ENCODE measurements at places on chromosomes 11 and 22.

GRCh38 chr11:15793043-15793996 lies 563.0 kb downstream of the SOX6 start:
- no peak for DNase-seq

DNA sequence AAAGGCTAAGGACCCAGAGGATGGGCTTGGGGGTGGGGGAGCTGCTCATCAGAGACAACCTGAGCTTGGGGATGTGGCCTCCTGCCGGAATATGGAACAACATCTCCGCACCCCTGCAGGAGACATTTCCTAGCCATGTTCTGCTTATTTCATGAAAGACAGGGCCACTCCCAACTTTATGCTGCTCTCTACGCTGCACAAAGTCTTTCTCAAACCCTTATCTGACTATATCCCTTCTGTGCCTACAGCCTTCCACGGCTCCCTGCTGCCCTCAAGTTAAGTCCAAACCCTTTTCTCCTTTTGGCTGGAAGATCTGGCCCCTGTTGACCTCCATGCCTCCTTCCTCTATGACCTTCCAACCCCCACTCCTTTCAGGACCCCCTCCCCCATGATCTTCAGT lies 562.0 kb downstream of the MN1 start:
- no peak for DNase-seq

DNA sequence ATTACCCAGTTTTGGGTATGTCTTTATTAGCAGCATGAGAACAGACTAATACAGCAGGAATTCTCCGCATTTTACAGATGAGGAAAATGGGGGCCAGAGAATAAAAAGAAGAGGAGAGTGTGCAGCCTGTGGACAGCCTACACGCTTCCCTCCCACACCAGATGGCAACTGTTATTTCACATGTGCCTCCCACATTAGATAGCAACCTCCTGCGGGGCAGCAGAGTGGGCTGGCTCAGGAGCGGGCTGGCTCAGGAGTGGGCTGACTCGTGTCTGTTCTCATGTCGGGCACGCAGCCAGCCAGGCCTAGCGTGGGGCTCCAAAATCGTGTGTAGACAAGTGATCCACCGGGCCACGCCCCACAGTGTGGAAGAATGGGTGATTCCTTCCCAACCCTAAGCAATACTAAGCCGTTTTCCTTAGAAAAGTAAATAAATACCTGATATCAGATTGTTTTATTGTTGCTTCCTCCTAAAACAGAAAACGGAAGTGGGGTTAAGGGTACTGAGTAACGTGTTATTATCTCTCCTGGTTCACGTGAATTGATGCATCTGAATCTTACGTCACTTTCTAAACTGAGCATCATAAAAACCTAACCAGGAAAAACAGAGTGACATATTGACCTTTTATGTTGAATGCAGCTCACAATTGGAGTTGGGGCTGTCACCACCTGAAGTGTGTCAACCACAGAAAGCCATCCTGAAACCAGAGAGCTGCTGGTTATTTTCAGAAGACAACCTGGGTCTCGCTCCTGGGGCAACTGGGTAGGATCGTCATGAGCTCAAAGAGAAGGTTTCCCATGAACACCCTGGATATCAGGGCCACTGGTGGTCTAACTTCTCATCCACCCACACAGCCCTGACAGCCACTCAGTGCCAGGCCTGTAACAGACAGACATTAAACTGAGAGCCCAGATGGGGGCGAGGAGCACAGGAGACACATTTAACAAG lies 3.3 kb downstream of the TTLL1 start:
- DNase-seq = no peak

DNA sequence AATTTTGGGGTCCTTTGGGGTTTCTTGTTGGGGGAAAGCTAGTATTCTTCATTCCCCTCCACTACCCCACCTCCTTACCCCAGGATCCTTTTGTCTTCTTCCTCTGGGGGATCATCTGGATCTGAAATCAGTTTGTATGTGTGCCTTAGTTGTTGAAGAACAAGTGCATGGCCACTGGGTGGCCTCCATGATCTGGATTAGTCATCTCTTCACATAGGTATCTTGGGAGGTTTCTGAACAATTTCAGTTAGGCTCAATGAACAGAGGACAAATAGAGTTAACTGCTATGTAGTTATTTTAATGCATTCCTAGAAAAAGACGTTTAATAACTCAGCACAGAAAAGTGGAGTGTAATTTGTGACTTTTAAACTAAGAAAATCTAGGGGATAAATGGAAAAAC lies 7.1 kb upstream of the VWA5A start:
- DNase-seq = no peak

- no peak for DNase-seq
Observed at GRCh38 chr11:45541693-45542434, 123.6 kb downstream of the CHST1 start.

- no peak for DNase-seq
Observed at GRCh38 chr11:11247576-11247975, 105.5 kb downstream of the CSNK2A3 start.

DNA sequence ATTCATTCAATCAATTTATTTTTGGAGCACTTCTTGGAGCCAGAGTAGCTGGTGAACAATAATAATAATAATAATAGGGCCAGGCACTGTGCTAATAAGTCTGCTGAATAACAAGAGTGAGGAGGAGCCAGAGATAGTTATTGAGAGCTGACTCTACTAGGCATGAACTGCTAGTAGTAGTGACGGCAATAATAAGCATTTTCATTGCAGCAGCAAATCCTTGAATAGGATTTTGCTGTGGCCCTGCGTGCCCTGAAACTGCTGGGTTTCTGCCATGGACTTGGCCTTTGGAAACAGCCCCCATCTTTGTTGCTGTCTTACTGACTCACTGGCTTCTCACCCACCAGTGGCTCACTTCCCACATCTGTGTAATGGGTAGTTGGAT lies 545.9 kb downstream of the MIAT start:
- no peak for DNase-seq

DNA sequence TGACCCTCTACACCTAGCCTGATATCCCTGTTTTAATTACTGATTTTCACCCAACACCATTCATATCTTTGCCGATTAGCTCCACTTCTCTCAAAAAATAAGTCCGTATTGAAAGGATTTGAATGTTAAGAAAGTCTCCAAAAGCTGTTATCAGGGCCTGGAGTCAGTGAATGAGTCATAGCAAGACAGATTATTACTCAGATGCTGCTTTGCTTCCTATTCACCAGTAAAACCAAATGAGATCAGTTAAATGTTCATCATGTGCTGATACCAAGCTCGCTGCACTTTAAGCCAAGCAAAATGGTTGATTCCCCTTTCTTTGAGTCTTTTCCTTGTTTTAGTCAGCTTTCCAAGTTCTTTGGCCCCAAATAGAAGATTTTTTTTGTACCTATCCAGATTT lies 228.4 kb downstream of the FAT3 start:
- DNase-seq = no peak

GRCh38 chr11:90947930-90948329 lies 725.1 kb upstream of the CHORDC1 start:
- DNase-seq = no peak

DNA sequence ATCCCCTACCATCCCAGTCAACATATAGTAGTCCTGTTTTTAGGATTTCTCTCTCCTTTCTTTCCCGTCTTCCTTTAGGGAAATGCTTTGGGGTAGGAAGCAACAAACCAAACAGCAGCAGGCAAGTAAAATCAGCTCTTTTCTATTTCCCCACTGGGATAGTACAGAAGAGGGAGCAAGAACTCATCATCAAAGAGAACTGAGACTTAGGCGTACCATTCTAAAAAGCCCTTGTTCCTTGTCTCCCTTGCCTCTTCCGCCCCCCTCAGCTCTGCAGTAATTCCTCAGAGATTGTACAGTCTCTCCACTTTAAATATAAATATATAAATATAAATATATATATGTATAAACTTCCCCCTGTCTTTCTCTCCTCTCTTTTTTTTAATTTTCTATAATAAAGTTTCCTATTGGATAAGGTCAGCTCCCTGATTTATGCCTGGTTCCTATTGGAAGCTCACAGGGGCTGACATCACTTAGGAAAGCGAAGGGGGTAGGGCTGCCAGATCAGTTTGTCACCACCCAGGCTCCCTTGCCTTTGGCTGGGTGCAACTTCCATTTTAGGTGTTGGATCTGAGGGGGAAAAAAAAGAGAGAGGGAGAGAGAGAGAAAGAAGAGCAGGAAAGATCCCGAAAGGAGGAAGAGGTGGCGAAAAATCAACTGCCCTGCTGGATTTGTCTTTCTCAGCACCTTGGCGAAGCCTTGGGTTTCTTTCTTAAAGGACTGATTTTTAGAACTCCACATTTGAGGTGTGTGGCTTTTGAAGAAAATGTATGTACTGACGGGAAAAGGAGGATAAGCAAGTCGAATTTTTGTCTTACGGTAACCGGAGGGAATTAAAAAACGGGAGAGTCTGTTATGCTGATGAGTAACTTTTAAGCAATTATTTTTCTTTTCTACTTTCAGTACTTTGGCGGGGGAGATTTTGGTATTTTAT lies at the start of gene CTNND1:
Gene CTNND1, plus strand, starts transcription at position 502 of the 934 bp plus-strand sequence. CDS start 29,677 bp downstream, outside the sequence.
- DNase-seq = peak; percentile 79

GRCh38 chr11:48150213-48150612 lies 66.4 kb upstream of the OR4B1 start:
- no peak for DNase-seq

GRCh38 chr11:34843271-34843670 lies 72.9 kb downstream of the APIP start:
- no peak for DNase-seq

GRCh38 chr22:50057278-50058060 lies 629 bp downstream of the TTLL8 start:
- DNase-seq = no peak

GRCh38 chr11:47163193-47163592 lies 13.5 kb downstream of the ARFGAP2 start:
- no peak for DNase-seq

DNA sequence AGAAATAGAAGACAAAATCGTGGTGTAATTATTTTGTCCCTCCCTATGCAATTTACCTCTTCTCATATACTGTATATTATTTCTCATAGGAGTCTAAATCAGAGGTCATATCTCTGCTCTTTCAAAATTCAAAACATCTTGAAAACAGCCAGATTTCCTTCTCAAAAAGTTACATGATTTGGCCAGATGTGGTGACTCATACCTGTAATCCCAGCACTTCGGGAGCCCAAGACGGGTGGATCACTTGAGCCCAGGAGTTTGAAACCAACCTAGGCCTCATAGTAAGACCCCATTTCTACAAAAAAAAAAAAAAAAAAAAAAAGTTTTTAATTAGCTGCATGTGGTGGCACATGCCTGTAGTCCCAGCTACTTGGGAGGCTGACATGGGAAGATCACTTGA lies 29.0 kb upstream of the DNAJB7 start:
- DNase-seq = no peak

- no peak for DNase-seq
Observed at GRCh38 chr22:35458547-35459422, 58.8 kb downstream of the MCM5 start.

DNA sequence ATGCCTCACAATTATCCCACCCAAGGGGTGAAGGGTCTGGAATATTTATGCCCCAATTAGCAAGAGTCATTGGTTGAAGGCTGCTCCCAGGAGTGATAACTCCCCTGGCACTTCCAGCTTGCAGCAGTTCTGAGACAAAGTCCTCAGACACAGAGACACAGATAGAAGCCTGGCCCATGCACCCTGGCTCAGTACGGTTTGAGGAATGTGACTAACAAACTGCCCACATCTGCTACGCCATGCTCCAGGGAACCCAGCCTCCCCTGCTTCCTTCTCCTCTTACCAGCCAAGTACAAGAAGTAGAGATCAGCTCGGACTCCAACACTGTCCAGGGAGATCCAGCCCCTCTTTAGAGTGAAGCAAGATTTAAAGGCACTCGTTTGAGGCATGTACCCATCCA lies 48.5 kb upstream of the BMAL1 start:
- DNase-seq = no peak

GRCh38 chr11:45982656-45983470 lies 60.4 kb downstream of the LARGE2 start:
- no peak for DNase-seq

GRCh38 chr22:46686221-46687047 lies 51.6 kb downstream of the CERK start:
- no peak for DNase-seq

DNA sequence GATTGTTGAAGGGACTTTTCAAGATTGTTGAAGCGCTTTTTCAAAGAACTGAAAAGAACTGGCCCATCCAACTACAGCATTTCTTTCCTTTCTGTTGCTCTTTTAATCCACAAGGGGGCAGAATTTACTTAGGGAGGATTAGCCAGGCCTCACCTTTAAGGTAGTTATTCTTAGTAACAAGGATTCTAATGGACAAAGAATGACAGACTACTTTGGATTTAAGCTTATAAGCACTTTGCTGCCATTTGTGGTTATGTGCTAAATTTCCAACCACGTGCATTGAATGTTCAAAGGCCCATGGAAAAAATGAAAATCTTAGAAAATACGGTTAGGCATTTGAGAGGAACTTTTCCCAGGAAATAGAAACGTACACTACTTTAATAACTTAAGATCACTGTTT lies 49.5 kb upstream of the HSPA8 start:
- no peak for DNase-seq

All from GDM1 (cell line).